SK-MEL-5 (cell line): ENCODE measurements at places on chromosomes 7 and 10. TPM values are rescaled to one million over a fixed set of nuclear protein-coding genes. Genes with fewer than 3 reads are reported as not detected.

NUTM2E gene
- 0.03 and 0.27 TPM in 2 replicates for total RNA-seq

SPDYE2B gene
- total RNA-seq = not detected in 2 replicates

AMZ1 gene
- 0.53 and 1.8 TPM in 2 replicates for total RNA-seq

CHAT gene
- not detected in 2 replicates for total RNA-seq

HOXA1 gene
- total RNA-seq = 5.6 TPM in 2 replicates

- no peak for DNase-seq
Observed at GRCh38 chr10:72087969-72088888, at the start of gene SPOCK2. SPOCK2 (minus strand) TSS chr10:72088551; CDS start chr10:72088328, 223 bp downstream.

GRCh38 chr10:15238555-15239335 lies 70.3 kb upstream of the NMT2 start:
- no peak for DNase-seq

GRCh38 chr10:27134371-27134770 lies 19.8 kb downstream of the YME1L1 start:
- DNase-seq = no peak

DNA sequence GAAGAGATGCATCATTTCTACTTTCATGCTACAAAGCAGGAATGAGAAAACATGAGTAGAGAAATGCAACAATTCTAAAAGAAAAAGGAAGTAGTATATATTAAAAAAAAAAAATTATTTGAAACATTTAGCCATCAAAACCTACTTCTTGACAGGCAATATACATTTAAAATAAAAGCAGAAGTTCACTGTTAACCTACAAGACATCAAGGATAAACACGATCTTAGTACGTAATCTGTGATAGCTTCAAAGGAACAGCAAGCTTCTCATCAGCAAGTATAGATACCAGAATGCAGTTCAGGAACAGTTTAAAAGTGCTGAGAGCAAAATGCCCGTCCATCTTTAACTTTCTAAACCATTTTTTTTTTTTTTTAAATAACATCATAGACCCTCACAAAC lies 36.9 kb downstream of the MALSU1 start:
- DNase-seq = no peak

DNA sequence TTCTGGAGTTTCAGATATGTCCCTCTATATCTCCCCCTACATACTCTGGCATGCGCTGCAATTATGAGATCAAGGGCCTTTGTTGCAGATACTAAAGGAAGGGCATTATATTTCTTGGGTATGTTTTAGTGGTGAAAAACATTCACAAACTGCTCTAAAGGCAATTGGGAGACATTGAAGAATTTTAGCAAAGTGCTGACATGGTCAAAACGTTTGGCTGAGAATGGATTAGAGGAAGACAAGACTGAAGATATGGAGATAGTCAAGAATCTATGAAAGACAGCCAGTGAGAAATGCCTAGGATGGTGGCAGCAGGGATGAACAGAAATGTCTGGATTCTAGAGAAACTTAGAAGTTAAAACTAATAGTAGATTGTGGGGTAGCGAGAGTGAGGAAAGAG lies 104.5 kb upstream of the CABCOCO1 start:
- DNase-seq = no peak

GRCh38 chr10:31867646-31868045 lies 61.0 kb downstream of the ARHGAP12 start:
- no peak for DNase-seq

DNA sequence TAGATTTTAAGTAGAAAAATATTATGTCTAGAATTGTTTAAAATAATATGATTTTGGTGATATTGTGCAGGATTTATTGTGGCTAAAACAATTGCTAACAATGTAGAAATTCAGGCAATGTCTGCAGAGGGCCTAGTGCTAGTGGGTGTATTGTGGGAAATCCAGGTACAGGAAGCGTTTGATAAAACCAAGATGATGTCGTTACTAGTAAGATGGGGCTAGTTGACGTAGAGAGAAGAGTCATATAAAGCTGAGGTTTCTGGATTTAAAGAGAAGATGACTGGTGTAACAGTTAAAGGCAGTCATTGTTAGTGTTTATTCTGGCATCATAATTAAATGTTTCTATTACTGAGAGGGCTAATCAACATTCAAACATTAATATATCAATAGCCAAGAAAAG lies 43.5 kb downstream of the ADK start:
- no peak for DNase-seq

- DNase-seq = no peak
Observed at GRCh38 chr10:70137927-70138883, 5.6 kb upstream of the AIFM2 start.

DNA sequence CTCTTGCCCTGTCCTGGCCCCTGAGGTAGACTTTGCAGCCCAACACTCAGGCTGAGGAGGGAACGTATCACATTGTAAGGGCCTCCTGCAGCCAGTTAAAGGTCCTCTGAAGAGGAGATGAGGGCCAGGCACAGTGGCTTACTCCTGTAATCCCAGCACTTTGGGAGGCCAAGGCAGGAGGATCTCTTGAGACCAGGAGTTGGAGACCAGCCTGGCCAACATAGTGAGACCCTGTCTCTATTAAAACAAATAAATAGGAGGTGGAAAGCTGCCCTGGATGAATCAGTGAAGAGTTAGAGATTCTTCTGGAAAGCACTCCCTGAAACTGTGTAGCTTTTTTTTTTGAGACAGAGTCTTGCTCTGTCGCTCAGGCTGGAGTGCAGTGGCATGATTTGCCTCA lies 2.3 kb upstream of the C10orf62 start:
- DNase-seq = no peak

DNA sequence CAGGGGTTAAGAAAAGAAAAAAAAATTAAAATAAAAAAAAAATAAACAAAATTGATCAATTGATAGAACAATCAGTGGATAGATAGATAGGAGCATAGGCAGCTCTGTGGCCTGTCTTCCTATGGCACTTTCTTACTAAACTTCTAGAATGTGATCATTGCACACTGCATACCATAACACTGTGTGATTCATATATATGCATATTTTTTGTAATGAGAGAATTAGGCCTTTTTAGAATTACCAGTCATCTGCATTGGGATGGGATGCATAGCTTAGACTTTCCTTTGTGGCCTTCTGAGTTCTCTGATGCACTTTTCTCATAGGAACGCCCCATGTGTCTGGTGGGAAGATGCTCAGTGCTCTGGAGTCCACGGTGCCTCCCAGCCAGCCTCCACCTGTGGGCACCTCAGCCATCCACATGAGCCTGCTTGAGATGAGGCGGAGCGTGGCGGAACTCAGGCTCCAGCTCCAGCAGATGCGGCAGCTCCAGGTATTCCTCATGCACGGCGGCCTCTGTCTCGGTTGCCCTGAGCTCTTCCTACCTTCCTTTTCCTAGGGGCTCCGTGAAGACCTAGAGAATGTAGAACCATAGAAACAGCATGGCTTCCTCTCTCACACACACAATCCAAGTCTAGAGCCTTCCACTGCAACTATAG lies 222.5 kb downstream of the ARHGAP21 start:
- DNase-seq = no peak

DNA sequence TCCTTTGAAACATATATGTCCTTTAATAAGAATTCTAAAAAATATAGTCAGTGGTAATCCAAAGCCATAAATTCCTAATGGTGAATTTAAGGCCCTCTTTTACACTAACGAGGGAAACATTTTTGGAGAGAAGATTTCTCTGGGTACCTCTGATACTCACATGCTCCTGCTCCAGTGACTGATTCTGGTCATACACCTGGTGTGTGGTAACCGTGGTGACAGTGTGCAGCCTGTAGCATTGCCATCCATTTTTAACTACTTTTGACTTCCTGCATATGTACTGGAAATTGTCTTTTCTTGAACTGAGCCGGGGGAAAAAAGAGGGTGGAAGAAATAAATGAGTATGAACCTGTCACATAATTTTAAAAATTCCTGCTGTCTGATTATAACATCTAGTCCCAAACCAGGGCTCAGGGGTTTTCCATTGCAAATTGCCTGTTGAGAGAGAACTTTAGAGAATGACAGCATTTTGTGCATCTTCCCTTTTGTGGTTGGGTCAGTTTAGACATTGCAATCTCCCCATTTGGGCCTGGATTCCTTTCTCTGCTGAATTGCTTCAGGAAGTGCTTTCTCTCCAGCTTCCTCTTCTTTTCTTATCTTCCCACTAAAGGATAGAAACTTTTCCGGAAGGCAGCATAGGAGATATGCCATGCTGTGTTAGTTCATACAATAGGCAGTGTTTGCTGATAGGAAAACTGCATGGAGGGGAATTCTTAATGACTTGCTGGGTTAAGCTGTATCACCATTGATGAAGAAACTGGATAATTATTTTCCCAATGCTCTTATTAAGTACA lies 125.5 kb downstream of the GRM3 start:
- no peak for DNase-seq

DNA sequence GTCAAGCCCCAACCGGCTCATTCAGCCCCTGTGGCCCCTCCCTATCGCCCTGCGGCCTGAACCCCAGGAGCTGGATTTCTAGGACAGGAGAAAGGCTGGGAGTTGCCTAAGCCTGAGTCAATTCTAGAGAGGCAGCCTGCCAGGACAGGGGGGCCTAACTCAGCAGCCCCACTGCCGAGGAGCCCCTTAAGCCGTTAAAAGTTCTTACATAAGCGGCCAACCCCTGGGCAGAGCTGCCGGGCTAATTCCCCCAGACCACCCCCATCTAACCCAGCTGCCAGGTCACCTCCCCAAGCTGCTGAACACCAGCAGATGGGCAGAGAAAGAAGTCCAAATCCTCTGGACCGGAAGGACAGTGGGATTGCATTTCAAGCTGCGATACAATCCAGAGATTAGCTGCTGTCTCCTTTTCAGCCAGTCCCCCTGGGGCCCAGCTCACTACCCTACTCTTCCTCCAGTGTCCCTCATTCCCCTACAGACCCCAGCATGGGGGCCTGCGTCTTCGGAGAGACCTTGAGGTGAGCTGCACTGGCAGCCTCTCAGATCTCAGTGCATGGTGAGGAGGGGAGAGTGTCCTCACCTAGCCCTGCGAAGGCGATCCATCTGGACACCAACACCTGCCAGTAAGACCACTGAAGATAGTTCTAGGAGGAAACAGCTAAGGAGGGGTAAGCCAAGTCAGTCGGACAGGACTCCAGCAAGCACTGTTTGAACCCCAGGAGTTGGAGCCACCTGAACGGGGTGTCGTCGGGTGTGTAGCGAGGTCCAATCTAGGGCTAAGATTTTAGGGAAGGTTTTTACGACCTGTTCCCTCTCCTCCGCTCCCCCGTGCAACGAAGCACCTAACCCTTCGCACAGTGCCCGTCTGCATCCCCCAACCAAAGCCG lies 830 bp downstream of the IMPDH1 start:
- no peak for DNase-seq
